Pancreas (tissue), 10 donors: ENCODE measurements at places on chromosomes 12 and 14. TPM values are rescaled to one million over a fixed set of nuclear protein-coding genes. Genes with fewer than 3 reads are reported as not detected.

Gene PXMP2
- 15.3 TPM for total RNA-seq

Gene VASH1
- total RNA-seq: 3.4 TPM

Gene COX8C
- not detected for total RNA-seq

GRCh38 chr12:127963933-127964332, 303.0 kb upstream of the TMEM132C start:
- H3K27ac ChIP-seq: no peak overlapping the region
- H3K4me3 ChIP-seq: no peak overlapping the region
- no peaks in the 10 kb centered on the region for H3K27me3 ChIP-seq
- no peaks in the 10 kb centered on the region for H3K36me3 ChIP-seq
- no peak for DNase-seq

- no peak for DNase-seq
- no peaks in the 10 kb centered on the region for H3K36me3 ChIP-seq
- no peaks in the 10 kb centered on the region for H3K4me1 ChIP-seq
- no peaks in the 10 kb centered on the region for H3K27me3 ChIP-seq
Measured at GRCh38 chr12:65663648-65664047, 160.6 kb upstream of the HMGA2 start.

- no peak overlapping the region for H3K27ac ChIP-seq
- no peaks in the 10 kb centered on the region for H3K4me1 ChIP-seq
- H3K27me3 ChIP-seq: no peaks in the 10 kb centered on the region
- H3K4me3 ChIP-seq: no peak overlapping the region
- H3K36me3 ChIP-seq: no peaks in the 10 kb centered on the region
Measured at GRCh38 chr12:80862531-80862930, 75.2 kb downstream of the LIN7A start.

DNA sequence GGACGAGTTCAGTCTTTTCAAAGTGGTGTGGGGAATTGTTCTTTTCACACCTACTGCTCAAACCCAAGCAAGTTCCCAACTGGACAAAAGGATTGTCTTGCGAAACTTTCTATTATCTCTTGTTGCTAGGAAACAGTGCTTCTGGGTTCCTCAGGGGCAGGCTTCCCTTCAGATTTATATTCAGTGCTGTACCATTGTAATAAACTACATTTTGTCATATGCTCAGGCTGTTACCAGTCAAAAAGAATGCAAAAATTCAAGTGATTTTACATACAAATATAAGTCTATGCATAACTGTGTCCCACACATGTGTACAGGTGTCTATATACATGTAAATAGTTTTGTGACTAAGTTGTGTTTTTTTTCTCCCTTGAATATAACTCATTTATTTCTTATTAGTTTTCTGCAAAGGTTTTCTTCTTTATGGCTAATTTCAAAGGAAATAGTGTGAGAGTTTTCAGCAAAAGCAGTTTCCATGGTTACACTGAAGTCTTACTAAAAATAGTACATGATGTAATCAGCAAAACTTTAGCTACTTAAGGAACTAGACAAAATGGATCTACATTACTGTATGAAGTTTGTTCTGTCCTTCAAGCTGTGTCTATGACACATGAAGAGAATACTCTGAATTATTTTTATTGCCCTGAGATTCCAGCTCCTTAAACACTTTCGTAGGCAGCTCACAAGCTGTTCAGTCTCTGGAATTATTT, 430.2 kb upstream of the TMPO start:
- no peak overlapping the region for H3K4me3 ChIP-seq
- no peaks in the 10 kb centered on the region for H3K4me1 ChIP-seq
- no peak overlapping the region for H3K27ac ChIP-seq
- no peak for DNase-seq
- no peaks in the 10 kb centered on the region for H3K36me3 ChIP-seq
